ENCODE measurements at places on chromosomes 3 and 15.

DNA sequence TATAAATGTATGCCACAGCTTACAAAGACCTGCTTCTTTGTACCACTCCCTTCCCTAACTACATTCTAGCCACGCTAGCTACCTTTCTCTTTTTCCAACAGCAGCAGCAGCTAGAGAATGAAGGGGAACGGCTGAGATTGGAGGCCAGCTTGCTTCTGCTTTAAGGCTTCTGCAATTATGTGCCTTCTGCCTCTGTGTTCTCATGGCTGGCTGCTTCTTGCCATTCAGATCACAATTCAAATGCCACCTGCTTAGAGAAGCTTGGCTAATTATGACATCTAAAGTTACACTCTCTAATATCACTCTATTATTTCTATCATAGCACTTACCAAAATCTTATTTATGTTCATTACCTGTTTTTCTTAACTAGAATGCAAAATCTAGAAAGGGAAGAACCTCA is 95.2 kb downstream of the RYK start:
- DNase-seq: no peak

DNA sequence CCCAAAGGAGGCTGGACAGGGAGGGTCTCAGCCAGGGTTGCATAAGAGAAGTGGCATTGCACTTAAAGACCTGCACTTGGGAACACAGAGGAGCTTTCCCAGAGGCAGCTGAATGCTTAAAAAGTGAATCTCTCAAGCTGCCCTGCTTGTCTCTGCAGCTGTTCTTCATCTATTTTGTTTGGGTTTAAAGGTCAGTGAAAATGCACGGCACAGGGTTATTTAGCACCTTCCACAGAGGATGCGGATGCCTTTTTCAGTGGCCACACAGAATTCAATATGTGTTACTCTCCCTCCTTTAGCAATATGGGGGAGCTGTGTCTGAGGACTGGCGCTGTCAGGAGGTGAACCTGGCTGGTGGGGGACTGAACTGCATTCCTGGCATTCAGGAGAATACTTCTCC is 22.7 kb upstream of the CTNNB1 start:
- DNase-seq: no peak

DNA sequence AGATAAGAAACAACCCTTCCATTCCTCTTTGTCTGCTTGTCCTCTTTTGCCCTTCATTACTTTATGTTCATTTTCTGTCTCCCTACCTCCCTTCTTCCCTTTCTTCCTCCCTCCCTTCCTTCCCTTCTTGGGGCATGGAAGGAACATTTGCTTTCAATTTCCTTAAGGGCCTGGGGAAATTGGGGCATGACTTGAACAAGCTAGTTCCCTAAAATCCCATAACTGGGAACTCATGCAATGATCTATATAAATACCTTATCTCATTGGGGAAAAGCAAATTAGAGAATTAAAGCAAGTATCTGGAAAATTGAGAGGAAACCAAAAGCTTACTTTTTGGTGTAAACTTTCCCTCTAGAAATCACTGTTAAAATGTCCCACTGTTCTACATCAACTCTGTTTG is 35.7 kb downstream of the BOC start:
- no peak for DNase-seq

DNA sequence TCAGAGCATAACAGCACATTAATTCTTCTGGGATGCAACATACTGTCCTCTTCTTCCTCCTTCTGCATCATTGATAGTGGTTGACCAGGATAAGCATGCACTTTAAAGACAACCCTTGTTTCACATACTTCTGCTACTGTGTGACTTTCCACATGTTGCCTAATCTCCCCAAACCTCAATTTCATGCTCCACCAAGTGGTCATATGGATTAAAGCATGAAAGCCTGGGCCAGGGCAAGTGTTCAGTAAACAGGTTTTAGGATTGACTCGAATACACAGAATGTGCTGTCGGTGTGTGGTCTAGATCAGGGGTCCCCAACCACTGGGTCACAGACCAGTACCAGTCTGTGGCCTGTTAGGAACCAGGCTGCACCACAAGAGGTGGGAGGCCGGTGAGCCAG is 22.5 kb upstream of the BFSP2 start:
- DNase-seq: peak; percentile 33

- DNase-seq: peak; percentile 39
Measured at GRCh38 chr3:79032686-79033318, 735.0 kb downstream of the ROBO1 start.

- DNase-seq: peak; percentile 62
Measured at GRCh38 chr3:98343647-98344507, 9.8 kb upstream of the OR5K4 start.

All from HEK293T (cell line).